Occipital lobe (tissue), 3 donors: ENCODE measurements at places on chromosomes 7 and 10.

DNA sequence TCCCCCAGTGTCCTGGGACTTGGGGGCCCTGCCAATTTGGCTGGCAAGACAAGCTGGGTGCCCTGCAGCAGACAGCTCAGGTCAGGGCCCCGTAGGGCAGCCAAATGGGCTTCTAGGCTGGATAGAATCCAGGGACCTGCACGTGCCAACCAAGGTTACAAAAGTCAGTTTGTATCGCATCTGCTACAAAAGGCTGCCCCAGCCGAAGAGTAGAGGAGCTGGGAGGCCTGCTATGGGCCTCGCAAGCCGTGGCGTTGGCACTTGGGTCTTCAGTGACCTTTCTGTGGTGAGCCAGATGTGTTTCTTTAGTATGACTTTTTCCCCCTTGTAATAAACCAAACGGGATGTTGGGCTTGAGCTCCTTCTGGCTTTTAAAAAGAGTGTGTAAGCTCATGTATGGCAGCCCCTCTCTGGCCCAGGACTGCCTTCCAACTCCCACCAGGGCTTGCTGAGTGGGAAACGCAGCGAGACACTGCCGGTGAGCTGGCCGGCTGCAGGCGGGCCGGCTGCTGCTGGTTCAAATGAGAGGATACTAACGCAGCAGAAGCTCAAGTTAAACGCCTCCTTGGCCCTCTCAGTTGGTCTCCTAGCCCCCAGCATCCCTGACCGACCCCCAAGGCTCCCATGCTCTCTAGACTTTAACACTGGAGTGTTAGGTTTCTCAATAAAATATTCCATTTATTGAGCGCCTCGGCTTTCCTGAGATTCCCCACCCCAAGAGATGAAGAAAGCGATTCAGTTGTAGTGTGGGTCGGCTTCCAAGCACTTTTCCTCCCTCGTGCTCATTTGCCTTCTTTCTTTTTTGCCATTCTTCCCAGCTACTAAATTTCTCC, 3.1 kb upstream of the HOXA10 start:
- no peak for DNase-seq

DNA sequence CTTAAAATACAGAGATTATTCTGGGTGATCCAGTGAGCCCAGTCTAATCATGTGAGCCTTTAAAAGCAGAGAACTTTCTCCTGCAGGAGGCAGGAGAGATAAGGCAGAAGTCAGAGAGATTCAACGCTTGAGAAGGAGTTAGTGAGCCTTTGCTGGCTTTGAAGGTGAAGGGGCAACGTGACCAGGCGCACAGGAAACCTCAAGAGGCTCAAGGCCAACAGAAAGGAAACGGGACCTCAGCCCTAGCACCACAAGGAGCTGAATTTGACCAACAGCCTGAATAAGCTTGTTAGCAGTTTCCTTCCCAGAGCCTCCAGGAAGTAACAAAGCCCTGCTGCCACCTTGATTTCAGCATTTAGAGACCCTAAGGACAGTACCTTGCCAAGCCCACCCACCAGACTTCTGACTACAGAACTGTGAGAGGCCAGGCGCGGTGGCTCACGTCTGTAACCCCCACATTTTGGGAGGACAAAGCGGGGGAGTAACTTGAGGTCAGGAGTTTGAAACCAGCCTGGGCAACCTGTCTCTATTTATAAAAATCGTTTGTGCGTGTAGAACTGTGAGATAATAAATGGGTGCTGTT, 87.3 kb upstream of the KAT6B start:
- no peak for DNase-seq

- no peak for DNase-seq
Observed at GRCh38 chr10:80855348-80855971, 317.8 kb downstream of the SH2D4B start.

GRCh38 chr7:116194115-116194514, 16.2 kb upstream of the TES start:
- DNase-seq = no peak

GRCh38 chr7:131346885-131347592, 19.4 kb downstream of the MKLN1 start:
- no peak for DNase-seq
